ENCODE measurements at places on chromosomes 11 and 22.
A peak's percentile ranks its signal among the peaks of the same experiment; 100 is the strongest.

DNA sequence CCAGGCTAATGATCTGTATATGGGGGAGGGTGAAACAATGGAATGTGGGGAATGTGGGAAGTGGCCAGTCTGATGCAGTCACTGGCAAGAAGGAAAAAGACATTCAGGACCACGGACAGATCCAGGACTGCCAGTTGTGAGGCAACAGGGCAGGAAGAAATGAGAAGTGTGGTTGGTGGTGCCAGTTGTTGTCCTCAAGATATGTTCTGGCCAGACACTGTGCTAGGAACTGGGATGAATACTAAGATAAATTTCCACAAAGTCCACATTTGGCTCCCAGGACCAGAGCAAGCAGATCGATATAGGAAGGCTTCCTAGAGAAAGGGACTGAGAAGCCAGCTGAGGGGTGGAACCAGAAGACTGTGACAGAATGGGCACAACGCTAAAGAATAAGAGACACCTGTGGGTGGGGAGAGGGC, 6.8 kb upstream of the TPBGL start:
- no peak for DNase-seq

DNA sequence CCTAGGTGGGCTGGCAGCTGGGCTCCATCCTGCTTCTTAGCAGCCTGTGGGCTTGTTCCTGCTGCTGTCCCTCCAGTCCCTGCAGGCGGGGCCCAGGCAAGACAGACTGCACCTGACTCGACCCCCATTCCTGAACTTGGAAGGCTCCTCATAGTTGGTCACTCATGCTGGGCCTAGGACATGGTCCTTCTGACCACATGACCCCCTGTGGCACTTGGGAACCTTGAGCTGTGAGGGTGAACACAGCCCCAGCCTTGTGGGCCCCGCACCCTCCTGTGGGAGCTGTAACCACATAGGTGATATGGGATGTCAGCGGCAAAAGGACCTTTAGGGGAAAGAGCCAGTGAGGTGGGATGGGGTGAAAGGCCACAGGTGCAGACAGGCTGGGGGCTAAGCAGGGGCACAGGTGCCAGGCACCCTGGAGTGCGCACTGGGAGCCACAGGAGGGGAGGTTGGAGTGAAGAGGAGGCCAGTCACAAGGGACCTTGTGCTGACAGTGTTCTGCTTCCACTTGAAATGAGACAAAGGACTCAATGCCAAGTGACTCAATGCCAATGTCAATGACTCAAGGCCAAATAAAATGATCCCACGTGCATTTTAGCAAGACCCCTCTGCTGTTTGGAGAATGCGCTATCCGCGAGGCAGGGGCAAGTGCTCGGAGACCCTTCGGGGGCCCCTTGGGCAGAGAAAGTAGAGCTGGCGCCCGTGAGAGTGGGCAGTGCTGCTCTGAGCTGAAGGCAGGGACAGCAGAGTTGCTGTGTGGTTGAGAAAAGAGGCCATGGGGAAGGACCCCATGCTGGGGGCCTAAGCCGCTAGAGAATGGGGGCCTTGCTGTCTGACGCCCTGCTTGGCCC, 90.7 kb downstream of the MORC2 start:
- peak; percentile 47 for DNase-seq

- no peak for DNase-seq
Measured at GRCh38 chr11:126332221-126332711, 23.2 kb upstream of the ST3GAL4 start.

DNA sequence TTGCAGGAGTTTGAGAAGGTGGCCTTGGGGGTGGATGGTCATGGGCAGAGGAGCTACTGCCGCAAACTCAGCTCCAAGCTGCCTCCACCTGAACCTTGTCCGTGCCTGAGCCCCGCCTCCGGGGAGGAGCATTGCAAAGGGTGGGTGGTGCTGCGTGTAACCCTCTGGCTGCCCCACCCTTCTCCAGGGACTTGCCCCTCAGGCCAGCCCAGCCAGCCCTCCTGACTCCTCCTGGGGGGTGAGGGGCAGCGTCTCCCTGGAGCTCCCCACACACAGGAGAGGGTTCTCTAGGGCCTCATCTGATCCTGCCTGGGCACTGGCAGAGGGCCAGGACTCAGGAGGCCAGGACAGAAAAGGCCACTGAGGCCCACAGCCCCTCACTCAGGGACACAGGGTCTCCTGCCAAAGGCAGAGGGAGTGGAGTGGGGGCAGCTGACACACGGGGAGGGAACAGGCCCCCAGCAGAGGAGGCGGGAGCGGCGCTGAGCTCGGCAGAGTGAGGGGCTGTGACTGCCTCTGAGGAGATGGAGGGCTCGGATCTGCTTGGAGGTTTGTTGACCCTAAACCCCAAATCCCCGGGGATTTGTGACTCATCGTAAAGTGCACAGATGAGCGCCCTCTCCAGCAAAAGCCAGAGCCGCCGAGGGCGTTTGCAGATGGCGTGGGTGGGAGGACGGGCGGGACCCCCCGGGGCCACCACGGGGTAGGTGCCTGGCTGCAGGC, 12.8 kb downstream of the BRSK2 start:
- DNase-seq = no peak

- no peak for DNase-seq
Measured at GRCh38 chr22:29311464-29312217, 3.9 kb downstream of the RASL10A start.

- peak; percentile 29 for DNase-seq
Measured at GRCh38 chr11:10494636-10495463, 39.8 kb downstream of the AMPD3 start.

DNA sequence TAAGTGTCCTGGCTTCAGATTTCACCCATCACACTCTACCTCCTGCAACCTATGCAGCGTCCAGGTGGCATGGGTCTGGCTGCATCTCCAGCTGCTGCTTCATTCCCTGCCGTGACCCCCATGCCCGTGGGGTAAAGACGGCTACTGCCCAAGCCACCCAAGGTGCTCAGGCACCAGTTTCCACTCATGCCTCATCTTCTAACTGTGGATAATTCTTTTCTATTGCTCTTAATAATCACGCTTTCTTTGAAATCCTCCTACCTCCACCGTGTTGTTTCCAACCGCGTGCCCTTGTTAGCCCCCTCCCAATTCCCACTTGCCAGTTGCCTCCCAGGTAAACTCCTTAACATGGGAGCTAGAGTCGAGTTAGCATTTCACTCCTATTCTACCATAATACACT, 738.5 kb downstream of the OPCML start:
- DNase-seq = no peak

GRCh38 chr11:131404010-131404409, 33.6 kb downstream of the NTM start:
- DNase-seq = no peak

DNA sequence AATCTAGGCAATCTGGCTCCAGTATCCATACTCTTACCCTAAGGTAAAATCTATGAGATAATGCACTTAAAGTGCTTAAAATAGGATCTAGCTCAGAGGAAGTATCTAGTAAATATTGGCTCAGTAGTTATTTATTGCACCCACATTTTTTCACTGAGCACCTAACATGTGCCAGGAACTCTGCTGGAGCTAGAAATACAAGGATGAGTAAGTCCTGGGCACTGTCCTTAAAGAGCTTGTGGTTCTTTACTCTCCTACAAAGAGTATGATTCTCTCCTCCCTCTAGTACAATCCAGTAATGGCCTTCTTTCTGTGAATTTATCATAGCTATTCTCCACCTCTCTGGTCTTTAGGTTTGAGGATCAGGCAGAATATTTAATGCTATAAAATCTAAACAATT, 59.2 kb downstream of the DEUP1 start:
- DNase-seq = no peak

- peak; percentile 70 for DNase-seq
Measured at GRCh38 chr22:24768537-24769374, 5.8 kb downstream of the PIWIL3 start.

- DNase-seq = no peak
Measured at GRCh38 chr11:83818349-83818748, 532.2 kb upstream of the CCDC90B start.

DNA sequence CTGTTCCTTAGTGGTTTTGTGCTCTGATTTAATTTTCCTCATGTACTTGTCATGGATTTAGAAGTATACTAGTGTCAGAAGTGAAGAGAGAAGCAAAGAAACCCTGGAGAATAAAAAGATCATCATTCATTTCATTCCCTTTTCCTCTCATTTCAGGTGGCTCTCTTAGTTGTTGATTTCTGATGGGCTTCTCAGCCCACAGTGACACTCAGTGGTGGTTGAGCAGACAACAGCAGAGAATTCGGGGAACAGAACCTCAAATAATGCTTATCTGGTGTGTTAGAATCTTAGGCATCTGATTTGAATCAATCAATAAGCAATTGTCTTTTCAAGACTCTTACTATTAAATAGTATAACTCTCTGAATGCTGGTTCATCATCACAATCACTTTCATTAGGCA, 1289.4 kb downstream of the FAM181B start:
- DNase-seq = no peak

GRCh38 chr11:102360681-102361080, 13.7 kb downstream of the BIRC2 start:
- no peak for DNase-seq

GRCh38 chr11:126704096-126704495, 296.5 kb downstream of the KIRREL3 start:
- DNase-seq = no peak

DNA sequence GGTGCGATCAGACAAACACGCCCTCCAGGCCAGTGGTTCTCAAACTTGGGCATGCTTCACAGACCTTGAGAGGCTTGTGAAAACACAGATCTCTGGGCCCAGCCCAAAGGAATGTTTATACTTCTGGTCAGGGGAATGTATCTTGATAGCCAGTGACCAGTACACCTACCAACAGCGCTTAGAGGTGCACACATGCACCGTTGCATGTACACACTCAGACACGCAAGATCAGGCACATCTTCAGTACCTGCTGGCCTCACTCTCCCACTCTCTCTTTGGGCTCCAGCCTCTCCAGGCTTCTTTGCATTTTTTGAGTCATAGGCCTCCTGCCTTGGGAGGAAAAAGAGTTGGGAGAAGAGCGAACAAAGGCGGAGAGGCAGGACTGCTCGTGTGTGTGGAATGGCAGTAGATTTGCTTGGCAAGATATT, 11.7 kb upstream of the FXYD6 start:
- no peak for DNase-seq

DNA sequence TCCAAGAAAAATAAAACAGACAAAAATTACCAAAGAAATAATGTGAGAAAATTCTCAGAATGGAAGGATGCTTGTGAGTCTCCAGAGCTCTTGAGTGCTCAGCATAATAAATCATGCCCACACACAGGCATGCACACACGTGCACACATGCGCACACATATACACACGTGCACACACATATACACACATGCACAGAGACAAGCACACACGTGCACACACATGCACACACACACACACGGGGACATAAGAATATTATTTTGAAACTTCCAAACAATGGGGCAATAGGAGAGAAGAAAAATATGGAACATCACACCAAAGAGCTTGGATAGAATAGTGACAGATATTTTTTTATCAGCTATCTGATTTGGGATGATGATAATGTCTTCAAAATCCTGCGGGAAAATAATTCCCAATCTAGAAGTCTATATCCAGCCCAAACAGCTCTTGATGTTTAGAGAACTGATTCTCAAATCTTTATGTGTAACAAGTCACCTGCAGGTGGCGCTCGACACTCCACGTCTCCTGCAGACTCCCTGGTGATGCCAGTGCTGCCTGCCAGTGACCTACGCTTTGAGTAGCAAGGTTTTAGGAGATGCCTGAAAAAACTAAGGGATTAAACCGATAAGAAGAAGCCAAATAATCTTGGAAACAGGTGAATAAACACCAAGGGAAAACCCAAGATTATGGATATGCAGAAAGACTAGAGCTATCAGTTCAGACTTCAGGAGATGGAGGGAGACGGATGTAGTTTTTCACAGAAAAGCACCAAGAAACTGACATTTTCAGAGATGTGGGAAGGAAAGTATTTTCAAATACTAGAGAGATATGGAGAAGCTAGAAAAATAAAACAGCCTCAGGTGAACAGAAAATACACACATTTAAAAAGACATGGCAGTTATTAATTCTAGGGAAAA, 743.6 kb downstream of the ETS1 start:
- peak; percentile 69 for DNase-seq

GRCh38 chr11:107928767-107929507, 689 bp downstream of the RAB39A start:
- DNase-seq = no peak

DNA sequence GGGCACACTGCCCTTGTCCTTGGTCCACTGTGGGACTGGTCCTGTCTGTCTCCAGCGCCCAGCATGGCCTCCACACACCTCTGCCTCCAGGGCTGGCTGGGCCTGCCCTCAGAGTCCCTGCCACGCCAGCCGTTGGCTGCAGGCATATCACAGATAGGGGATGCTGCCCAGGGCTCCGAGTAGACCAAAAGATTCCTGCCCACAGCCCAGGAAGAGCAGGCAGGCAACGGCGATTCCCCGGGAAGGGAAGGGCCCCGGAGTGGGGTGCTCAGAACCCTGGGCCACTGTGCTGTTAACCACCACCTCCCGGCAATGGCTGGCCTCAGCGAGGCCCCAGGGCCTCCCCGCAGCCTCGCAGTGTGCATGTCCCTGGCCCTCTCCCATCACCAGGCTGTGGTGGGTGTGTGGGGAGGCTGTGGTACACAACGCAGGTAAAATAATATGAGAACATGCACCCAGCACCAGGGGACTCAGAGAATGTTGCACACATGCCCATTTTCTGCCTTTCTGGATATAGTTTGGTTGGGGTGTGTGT, 2.2 kb downstream of the IFITM5 start:
- DNase-seq = peak; percentile 63

DNA sequence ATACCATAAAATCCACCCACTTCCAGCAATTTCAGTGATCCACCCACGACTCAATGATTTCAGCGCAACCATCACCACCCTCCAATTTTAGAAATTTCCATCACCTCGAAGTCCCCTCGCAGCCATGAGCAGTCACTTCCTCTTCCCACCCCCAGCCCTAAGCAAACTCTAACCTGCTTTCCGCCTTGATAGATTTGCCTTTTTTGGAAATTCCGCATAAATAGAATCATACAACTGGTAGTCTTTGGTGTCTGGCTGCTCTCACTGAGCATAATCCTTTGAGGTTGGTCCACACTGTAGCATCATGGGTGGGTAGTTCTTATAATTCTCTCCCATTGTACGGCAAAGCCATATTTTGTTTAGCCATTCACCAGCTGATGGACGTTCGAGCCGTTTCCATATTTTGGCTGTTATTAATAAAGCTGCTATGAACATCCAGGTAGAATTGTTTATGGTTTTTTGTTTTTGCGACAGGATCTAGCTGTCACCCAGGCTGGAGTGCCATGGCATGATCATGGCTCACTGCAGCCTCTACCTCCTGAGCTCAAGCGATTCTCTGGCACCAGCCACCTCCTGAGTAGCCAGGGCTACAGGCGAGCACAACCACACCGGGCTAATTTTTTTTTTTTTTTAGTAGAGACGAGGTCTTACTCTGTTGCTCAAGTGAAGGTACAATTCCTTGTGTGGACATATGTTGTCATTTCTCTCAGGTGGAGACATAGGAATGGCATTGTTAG, 16.0 kb downstream of the PIM3 start:
- no peak for DNase-seq

GRCh38 chr11:113161711-113162591, 152.4 kb upstream of the TTC12 start:
- no peak for DNase-seq

- DNase-seq = no peak
Measured at GRCh38 chr11:108609682-108610081, 16.1 kb upstream of the EXPH5 start.

GRCh38 chr22:43570531-43571165, 158.8 kb downstream of the MPPED1 start:
- DNase-seq = no peak
